Activated T-cell treated with anti-CD3 and anti-CD28 coated beads, Interleukin-2, amount 50 U/mL, for 72 hours (primary cell): ENCODE measurements at places on chromosomes 13 and 19.

DNA sequence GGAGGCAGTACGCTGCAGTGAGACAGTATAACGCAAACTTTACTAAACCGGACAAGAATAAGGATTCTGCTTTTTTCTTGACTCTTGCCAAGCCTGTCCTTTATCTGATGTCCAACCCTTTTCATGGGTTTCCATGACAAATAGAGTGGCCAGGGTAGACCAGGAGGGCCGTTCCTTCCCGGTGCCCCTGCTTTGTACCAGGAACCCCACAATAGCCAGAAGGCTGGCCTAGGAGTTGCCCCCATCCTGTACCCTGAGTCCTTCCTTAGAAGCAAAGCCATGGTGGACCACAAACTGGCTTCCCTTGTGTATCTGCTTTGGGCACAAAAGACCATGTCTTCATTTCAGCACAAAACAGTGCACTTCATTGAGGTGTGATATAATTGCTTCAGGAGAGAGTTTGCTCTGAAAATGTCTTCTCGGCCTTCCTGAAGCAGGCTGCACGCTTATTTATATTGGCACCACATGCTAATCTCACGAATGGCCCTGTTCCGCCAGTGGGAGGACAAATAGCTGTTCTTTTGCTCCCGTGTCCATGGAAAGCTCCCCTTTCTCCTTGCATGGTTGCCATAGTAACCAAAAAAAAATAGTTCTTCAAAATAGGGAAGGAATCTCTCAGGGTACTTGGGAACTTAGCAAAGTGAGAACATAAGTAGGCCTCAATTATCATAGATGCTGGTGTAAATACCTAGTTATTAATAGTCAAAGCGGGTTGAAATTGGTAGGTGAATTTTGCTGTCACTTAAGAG lies 222.1 kb downstream of the ZIC5 start:
- DNase-seq, result no peak

GRCh38 chr19:48726556-48726955 lies 7.0 kb upstream of the MAMSTR start:
- DNase-seq, result no peak

- DNase-seq, result no peak
Observed at GRCh38 chr19:39906283-39906682, 28.2 kb downstream of the FCGBP start.

- peak; percentile 83 for DNase-seq
Observed at GRCh38 chr19:48419158-48419920, 25.9 kb downstream of the GRIN2D start.

GRCh38 chr13:110214637-110215036 lies 92.3 kb downstream of the COL4A1 start:
- DNase-seq, result no peak

DNA sequence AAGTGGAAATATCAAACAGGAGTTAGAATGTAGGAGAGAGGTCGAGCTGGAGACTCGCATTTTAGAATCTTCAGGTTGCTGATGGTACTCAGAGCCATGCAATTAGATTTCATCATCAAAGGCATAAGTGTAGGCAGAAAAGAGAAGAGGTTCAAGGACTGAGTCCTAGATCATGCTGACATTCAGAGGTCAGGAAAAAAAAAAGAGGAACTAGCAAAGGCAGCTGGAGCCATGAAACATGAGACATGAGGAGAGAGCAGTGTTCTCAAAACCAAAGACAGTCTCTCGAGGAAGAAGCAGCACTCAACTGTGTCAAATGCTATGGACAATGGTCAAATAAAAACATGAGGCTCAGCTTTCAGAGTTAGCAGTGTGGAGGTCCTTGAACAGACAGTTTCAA lies 12.4 kb upstream of the TPP2 start:
- DNase-seq, result no peak
